Fibroblast of skin of left biceps (primary cell): ENCODE measurements at places on chromosomes 16 and 17.
A peak's percentile ranks its signal among the peaks of the same experiment; 100 is the strongest.

- DNase-seq: no peak
Observed at GRCh38 chr17:79960788-79961522, 74.7 kb downstream of the TBC1D16 start.

DNA sequence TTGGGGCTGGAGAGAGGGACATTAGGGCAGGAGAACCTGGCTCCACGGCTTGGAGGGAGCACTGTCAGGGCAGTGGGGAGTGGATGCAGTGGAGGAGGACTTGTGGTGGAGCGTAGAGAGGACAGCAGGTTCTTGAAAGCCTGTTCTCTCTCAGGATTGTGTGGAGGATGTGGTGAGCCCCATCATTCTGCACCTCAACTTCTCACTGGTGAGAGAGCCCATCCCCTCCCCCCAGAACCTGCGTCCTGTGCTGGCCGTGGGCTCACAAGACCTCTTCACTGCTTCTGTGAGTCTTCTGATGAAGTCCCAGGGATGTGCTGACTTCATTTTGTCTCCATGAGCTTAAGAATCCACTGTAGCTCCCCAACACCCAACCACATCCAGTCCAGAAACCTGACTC lies 13.5 kb downstream of the COX6A2 start:
- no peak for DNase-seq

DNA sequence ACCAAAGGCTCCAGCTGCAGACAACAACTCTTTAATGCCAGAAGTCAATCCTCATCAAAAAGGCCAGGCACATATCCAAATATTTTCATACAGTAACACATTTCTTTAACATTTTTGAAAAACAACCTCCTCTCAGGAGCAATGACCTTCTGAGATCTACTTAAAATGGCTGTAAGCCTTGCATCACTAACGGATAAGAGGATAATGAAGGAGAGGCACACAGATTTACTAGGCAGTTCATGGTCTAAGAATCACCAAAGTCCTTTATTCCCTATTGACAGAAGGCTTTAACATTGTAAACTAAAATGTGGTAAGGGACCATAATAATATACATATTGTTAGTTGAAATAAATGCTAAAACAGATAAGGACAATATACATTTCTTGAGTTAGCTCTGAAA lies 114.7 kb downstream of the USP32 start:
- no peak for DNase-seq

- DNase-seq: no peak
Observed at GRCh38 chr17:69198238-69198637, 30.4 kb downstream of the ABCA10 start.

DNA sequence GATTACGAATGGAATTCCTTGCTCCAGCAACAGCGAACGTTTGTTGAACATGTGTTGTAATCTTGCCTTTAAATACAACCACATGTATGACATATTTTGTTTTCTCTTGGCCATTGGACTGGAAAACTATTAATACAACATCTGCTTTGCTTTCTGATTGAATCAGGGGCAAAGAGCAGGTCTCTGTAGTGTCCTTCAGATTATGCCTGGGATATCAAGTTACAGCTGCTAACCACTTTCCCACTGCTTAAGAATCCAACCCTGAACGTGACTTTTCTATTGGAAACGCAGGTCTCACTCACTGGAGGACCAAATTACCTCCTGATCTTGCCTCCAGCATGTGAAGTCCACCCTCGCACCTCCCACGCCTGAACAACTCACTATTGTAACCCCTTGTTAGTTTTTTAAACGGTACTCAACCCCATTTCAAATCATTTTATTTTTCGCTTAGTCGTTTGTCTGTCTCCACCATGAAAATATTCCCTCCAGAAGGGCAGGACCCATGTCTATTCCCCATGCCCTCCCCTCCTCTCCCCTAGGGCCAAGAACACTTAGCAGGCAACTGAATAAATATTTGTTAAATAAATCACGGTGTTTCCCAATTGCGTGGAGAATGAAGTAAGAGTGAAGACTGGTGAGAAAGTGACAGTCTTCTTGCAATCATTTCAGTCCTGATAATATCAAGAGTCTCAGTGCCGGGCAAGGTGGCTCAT lies 57.4 kb upstream of the MRTFB start:
- DNase-seq: peak; percentile 85

DNA sequence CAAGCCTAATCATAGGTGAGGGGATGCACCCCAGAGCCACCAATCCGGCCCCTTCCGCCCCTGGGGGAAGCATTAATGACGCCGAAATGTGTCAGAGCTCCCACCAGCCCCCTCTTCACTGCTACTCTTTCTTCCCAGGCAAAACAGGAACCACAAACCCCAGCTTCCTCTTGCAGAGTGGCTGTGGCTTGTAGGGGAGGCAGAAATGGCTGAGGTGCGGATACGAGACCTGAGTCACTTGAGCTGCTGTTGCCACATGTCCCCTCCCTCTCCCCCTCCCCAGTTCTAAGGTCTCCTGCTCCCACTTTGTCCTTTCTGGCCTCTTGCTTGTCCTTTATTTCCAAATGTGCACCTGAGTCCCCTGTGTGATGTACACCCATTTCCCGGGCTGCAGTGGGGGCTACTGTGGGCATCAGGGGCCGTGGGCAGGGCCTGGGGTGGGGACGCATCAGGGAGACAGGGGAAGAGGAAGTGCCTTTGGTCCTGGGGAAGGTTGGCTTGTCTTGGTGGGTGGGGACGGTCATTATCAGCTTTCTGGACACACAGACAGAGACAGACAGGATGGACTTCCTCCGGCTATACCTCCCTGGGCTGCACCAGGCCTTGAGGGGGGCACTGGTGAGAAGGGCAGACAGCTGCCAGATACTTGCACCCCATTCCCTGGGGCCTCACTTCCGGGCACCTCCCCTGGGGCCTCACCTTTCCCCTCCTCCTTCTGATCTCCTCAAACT lies at the start of gene APOBR:
TSS of gene APOBR (plus strand) at position 523 of the 731 bp plus-strand sequence. CDS start at position 562, 39 bp downstream.
- no peak for DNase-seq
